ENCODE measurements at places on chromosomes 2 and 18.

DNA sequence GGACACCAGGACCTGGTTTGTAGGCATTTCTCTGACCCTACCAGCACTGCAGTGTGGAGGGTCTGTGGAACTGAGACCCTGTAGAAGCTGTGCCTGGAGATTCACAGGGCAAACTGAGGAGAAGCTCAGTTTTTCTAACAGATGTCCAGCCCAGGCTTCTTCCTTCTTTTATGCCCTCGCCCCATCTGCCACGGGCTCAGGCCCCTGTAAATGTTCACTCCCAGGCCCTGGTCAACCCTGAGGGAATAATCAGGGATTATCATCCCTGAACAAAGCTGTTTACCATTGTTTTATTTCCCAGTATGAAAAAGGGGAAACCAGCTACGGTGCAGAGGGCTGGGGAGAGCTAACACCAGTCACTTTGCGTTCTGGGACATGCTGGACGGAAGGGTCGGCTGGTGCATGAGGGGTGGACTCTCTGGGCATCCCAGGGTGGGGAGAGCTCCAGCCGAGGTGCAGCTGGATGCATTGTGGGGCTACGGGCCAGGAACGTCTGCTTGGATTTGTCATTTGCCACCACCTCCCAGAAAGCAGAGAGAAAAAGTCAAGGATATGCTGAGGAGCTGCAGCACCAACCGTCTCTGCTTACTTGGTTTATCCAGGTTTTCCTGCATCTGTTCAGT, 183.8 kb downstream of the TFCP2L1 start:
- no peak for DNase-seq

- no peak for DNase-seq
Measured at GRCh38 chr18:404061-404636, 96.4 kb downstream of the COLEC12 start.

- DNase-seq = no peak
Measured at GRCh38 chr2:107334306-107334705, 448.3 kb upstream of the ST6GAL2 start.

- DNase-seq = no peak
Measured at GRCh38 chr2:204947405-204947804, 402.1 kb downstream of the PARD3B start.

- peak; percentile 88 for DNase-seq
Measured at GRCh38 chr2:160214461-160215445, 14.7 kb upstream of the ITGB6 start.

DNA sequence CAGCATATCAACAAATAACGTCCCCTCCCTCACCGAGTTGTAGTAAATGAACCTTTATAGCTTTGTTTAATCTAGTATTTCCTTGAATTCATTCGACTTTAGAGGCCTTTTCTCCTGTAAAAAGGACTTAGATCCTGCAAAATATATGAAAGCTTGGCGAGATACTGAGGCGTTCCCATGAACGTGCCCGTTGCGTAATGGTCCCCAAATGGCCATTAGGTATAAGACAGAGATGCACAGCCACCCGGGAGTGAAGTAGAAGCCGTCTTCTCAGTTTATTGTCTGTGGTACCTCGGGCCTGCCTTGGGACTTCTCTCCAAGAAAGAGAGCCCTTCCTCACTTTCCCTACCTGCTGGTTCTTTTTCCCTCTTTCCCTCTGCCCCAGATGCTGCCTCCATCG, 310.6 kb downstream of the CELF4 start:
- no peak for DNase-seq

DNA sequence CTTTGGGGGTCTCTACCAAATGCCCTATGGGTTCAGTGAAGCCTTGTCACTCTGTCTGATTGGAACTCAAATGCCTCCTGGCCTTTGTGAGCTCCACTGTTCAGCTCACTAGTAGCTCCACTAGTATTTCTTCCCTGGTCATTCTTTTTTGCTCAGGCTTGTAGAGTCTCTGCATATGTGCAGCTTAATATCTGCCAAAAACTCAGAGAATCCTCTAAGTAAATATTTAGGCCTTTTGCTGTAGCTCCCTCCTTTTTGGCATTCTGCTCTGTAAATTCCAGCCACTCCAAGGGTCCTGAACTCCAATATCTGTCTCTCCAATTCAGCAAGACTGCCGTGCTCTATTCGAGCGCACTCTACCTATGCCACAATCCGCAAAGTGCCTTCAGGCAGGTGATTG, 146.5 kb downstream of the MAIP1 start:
- no peak for DNase-seq

DNA sequence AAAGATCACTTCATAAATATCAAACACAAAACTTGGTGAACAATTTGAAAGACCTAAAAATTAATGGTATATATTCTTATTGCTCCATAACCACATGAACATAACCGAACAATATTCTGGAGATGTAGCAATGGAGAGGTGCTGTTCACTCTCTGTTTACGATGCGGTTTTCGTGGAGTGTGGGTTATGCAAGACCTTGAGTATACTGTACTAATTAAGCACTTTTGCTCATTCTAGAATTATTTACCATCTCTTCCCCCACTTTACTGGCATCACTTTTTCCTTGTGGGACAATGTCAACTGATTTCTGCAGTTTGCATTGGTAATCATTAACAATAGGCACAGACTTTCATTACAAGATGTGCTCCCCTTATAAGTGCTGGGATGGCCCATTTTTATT, 97.6 kb downstream of the RAPH1 start:
- no peak for DNase-seq

- no peak for DNase-seq
Measured at GRCh38 chr2:60353863-60354262, 199.6 kb downstream of the BCL11A start.

DNA sequence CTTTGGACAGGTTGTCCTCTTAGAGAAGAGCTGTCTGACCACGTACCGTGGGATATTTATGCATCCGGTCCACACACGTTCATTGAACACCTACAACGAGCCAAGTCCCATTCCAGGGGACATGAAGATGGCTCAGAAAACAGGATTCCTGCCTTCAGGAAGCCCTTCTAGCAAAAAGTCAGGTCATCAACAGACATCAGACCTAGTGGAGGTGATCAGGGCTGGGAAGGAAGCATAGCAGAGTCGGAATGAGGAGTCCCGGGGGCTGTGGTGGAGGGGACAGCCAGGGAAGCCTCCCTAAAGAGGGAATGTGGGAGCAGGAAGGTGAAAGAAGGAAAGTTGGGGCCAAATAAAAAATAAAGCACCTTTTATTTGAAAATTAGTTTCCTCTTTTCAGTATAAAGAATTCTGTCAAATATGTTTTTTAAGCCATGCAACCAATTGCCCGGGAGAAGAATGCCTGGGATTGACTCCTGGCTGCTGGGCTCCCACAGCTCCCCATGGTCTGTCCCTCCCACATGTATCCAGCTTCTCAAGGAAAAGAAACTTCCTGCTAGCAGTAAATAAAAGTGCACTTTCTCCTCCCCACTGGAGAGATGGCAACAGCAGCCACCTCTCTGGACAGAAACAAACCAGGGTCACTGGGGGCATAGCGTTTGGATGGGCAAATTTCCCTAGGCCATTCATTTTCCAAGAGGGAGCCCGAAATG, 144.8 kb downstream of the SMAD7 start:
- DNase-seq = no peak

- DNase-seq = no peak
Measured at GRCh38 chr18:60092073-60092472, 192.3 kb downstream of the PMAIP1 start.

GRCh38 chr2:41234093-41234492, 782.2 kb upstream of the SLC8A1 start:
- DNase-seq = no peak

- no peak for DNase-seq
Measured at GRCh38 chr2:97715951-97716694, 2.7 kb downstream of the ZAP70 start.

DNA sequence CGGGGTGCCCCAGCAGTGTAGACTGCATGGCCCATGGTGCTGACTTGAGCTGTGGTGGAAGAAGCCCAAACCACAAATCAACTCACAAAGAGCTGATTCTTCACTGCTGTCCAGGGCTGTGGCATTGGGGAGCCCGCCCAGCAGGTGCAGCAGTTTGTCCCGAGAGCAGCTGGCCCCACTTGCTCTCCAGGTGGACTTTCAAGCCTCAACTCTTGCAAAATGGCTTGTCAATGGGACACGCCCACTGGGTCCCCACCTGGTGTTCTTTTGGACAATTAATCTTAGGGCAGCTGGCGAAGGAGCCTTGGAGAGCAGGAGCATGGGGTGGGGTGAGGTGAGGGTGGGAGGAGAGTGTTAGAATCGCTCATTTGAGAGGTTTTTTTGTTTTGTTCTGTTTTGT, 117.9 kb downstream of the MYCN start:
- DNase-seq = no peak

- DNase-seq = peak; percentile 57
Measured at GRCh38 chr2:209933499-209934483, 68.6 kb upstream of the RPE start.

GRCh38 chr18:58756596-58757240, 85.5 kb downstream of the MALT1 start:
- DNase-seq = no peak

- DNase-seq = no peak
Measured at GRCh38 chr18:79477711-79478483, 82.2 kb downstream of the NFATC1 start.

DNA sequence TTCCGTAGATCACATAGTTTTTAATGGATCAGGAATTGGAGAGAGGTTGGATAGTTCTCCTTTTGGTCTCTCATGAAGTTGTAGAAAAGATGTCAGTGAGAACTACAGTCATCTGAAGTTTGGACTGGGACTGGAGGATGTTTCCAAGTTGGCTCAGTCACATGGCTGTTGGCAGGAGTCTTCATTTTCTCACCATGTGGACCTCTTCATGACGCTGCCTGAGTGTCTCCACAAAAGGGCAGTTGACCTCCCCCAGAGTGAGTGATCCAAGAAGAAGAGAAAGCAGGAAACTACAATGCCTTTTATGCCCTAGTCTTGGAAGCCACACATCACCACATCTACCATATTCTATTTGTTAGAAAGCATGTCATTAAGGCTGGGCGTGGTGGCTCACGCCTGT, 171.7 kb downstream of the EPHA4 start:
- no peak for DNase-seq

DNA sequence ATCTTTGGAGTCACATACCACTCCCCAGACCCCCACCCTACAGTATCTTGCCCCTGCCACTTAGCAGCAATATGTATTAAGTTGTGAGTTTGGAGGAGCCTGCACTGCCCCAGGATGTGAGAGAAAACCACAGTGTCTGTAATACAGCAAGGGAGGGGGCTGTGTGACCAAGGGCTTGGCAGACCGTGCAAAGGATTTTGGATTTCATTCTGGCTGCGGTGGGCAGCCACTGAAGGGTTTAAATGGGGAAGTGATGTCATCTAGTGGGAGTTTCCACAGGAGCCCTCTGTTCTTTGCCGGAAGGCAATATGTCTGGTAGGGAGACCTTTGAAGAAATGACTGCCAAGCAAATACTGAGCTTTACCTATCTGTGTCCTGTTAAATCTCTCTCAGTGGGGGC, 202.4 kb downstream of the FHOD3 start:
- no peak for DNase-seq

DNA sequence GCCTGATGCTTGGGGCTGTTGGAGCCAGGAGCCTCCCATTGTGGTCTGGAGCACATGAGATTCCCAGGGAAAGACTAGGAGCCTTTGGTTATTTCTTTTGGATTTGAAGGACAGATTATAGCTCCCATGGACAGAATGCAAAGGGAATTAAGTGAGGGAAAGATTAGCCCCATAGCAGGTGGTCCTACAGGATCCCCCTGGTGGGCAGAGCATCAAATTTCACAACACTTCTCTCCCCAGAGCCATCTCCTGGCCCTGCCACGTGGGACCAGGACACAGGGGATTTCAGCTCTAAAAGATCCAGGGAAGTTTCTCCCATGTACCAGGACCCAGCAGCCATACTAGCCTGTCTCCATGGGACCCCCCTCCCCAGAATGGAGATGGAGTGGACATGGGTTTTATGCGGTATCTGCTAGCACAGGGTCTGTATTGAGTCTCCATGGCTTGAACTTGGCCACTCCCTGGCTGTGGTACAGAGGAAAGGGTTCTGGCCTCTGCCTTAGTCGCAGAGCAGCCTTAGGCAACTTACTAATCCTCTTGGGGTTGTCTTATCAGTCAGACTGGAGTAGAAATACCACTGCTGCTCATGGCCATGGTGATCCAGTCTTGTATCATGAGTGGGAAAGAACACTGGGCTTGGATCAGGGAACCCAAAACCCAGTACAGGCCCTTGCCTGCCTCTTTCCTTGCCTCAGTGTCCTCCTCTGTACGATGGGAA, 6.8 kb upstream of the PLB1 start:
- no peak for DNase-seq

- DNase-seq = no peak
Measured at GRCh38 chr2:113278073-113278741, 514 bp downstream of the PAX8 start.

GRCh38 chr2:42829671-42830440, 37.5 kb upstream of the HAAO start:
- no peak for DNase-seq

GRCh38 chr2:134774786-134775641, 56.2 kb upstream of the TMEM163 start:
- no peak for DNase-seq

DNA sequence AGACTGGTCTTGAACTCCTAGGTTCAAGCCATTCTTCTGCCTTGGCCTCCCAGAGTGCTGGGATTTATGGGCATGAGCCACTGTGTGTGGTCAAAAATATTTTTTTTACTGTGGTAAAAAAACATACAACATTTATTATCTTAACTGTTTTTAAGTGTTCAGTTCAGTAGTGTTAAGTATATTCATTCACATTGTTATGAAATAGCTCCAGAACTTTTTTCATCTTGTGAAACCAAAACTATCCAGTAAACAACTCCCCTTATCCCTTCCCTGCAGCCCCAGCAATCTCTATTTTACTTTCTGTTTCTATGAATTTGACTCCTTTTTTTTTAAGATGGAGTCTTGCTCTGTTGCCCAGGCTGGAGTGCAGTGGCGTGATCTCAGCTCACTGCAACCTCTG, 9.3 kb downstream of the RMC1 start:
- no peak for DNase-seq

DNA sequence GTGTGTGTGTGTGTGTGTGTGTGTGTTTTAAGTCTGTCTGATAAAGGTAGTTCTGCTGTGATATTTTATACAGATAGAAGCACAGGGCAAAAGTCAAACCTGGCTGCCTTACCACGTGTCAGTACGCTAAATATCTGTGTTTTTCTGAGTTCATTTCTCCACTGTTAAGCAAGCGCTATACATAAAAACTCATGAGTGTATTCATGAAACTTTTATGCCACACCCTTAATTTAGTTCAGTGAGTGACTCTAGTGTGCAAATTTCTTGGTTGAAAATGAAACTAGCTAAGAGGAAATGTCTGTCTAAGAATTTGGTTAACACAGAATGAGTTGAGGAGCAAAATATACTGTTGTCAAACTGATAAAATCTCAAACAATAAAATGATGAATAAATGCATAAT, 11.2 kb downstream of the CASP10 start:
- no peak for DNase-seq
